ENCODE measurements at places on chromosomes 2 and 18. TPM values are rescaled to one million over a fixed set of nuclear protein-coding genes. Genes with fewer than 3 reads are reported as not detected.

DNA sequence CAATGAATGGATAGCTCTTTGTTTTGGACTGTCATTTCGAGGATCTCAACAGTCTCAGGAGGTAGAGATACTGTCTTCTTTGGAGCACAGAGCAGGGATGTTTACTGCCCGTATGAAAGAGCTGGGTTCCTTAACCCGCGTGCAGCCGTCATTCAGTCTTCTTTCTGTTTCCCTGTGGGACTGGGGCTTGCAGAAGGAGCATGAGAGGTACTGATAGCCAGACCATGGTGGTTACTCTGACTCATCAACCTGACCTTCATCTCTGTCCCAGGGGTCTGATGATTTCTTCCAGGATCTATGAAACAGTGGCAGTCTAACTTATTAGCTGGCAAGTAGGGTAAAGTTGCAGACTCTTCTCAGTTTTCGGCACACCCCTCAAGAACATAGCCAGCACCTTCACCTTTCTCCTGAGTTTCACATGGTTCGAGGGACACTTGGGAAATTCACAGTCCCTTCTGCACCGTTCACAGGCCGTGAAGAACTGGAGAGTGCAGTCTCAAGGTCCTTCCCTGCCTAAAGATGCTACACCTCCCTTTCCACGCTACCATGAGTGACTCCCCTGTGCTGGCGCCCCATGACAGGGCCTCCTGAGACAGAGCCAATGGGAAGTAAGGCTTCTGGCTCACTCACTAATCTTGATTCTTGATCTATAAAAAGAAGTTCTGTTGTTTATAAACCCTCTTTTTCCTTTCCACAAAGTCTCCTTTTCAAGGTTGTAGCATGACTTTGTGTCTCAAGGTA lies 226.2 kb downstream of the MC4R start:
- no peak for DNase-seq

DNA sequence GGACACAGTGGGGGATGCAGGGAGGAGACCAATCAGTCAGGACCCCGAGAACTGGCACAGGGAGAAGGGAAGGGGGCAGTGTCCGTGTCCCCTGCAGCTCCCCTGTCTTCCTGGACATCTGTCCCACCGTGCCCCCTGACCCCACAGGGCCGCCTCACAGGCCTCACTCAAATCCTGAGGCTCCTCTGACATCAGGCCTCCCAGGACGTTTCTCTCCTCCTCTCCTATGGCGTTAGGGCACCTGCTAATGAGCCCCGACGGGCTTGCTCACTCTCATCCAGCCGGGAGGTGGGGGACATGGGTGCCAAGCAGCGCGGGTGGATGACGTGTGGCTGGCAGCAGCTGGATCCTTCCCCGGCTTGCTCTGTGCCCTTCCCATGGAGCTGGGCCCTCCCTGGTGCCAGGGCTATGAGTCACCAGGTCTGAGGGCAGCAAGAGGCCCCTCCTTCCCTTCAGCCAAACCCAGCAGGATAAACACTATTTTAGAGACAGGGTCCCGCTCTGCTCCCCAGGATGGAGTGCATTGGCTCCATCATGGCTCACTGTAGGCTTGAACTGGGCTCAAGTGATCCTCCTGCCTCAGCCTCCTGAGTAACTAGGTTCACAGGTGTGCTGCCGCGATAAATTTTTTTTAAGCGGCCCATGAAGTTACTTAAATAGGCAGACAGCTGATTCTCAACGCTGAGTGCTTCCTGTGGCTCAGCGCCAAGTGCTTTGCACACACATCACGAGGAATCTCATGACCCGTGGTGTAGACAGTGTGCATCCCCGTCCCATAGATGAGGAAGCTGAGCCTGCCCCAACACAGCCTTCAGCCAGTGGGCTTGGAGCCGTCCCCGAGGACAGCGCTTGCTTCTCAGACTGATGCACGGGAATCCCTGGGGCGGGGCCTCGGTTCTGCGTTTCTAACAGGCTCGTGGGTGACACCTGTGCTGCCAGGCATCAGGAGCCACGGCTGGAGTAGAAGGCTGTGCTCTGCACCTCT lies 64.5 kb upstream of the HDAC4 start:
- no peak for DNase-seq

- no peak for DNase-seq
These were observed 52.0 kb downstream of the SLC4A5 start for GRCh38 chr2:74291218-74291544.

GRCh38 chr2:196365923-196366322 lies 194.5 kb upstream of the STK17B start:
- no peak for DNase-seq

GCG gene
- not detected for total RNA-seq

GPR45 gene
- total RNA-seq = not detected

- DNase-seq = no peak
These were observed 23.7 kb downstream of the DDX1 start for GRCh38 chr2:15615301-15615920.

- DNase-seq = no peak
These were observed 556.7 kb downstream of the CMPK2 start for GRCh38 chr2:6308986-6309385.

EPHA4 gene
- 1.3 TPM for total RNA-seq

DNA sequence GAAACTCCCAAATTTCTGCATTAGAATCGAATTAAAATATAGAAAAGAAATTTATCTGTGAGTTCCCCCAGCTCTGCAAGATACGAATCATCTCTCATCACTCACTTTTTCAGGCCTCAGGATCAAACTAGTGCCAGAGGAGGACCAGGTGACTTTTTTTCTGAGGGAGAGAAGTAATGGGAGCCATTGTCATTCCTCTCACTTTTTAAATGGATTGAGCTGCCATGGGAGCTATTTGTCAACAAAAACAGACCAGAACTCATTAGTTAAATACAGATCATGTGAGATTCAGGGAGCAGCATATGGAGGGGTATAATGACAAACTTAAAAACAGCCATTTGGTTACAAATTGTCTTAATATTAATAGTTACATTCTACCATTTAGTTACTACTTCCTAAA lies 594.4 kb downstream of the DPP10 start:
- no peak for DNase-seq

GALNT3 gene
- total RNA-seq = 2.1 TPM

CCL20 gene
- total RNA-seq = 13.1 TPM

CAVIN2 gene
- not detected for total RNA-seq

- DNase-seq = peak; percentile 71
These were observed 28.8 kb upstream of the WDR75 start for GRCh38 chr2:189412330-189412953.

DNA sequence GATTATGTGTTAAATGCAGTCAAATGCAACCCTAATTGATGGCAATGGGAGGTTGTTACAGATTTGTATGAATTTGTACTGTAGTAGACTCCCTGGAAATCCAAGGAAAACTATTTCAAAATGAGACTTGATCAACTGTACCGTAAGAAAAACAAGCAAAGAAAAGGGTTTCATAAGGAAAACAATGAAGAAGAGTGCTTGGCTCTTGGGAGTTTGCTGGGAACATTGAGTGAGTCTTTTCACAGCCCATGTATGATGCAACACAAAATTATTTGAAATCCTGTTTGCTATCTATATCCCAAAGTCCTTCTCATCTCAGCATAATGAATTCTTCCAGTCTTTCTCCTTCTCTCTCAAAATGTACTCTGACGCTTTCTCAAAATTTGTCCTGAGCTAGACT lies 67.0 kb upstream of the OSR1 start:
- no peak for DNase-seq

- no peak for DNase-seq
These were observed 285.4 kb downstream of the ZNF521 start for GRCh38 chr18:25066516-25066915.

SCN7A gene
- total RNA-seq = not detected

GRCh38 chr2:144374163-144374661 lies 145.7 kb downstream of the ZEB2 start:
- DNase-seq = no peak

DNA sequence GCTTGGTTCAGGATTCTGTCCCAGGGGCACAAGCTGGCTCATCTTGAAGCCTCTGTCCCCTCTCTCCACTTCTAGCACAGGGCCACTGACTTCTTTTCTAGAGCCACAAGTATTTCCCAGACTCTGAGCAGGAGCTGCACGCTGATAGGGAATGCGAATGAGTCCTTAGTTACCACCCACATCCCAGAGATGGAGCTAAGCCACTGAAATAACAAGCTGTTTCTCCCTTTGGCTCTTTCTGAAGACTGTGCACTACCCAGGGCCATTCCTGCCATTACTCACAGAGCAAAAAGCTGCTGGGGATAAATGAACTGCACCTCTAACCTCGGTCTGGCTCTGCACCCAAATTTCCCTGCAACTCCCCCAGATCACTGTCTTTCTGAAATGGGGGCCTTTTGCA lies 70.6 kb downstream of the TSN start:
- DNase-seq = no peak

- DNase-seq = no peak
These were observed 278.2 kb downstream of the CALCRL start for GRCh38 chr2:187169864-187170263.

MDH1B gene
- 0.86 TPM for total RNA-seq

SERPINB12 gene
- total RNA-seq = not detected

DNA sequence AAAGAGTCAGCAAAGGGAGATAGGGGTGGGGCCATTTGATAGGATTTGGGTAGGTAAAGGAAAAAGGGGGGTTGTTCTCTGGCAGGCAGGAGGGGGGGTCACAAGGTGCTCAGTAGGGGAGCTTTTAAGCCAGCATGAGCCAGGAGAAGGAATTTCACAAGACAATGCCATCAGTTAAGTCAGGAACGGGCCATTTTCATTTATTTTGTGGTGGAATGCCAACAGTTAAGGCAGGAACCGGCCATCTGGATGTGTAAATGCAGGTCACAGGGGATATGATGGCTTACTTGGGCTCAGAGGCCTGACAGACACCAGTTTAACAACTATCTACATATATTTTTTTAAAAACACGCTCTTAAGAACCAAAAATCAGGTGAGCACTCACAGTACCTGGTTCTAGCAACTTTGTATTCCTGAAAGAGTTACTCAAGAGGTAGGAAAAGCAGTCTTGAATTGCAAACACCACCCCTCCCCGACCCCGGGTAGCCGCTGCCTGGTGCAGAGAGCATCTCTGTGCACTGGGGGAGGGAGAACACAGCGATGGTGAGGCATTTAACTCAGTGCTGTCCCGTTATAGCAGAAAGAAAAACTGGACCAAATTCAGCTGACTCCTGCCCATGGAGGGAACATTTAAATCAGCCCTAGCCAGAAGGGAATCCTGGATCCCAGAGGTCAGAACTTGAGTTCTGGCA lies 414.5 kb upstream of the KLHL29 start:
- DNase-seq = no peak

GRCh38 chr2:166181813-166182154 lies 54.0 kb upstream of the SCN1A start:
- no peak for DNase-seq

C2orf15 gene
- total RNA-seq = 1.4 TPM

GRCh38 chr18:45727068-45727467 lies 3.1 kb downstream of the SLC14A1 start:
- no peak for DNase-seq

GRCh38 chr2:120556911-120557310 lies 178.8 kb upstream of the GLI2 start:
- DNase-seq = no peak

ARHGEF33 gene
- not detected for total RNA-seq

CNDP1 gene
- not detected for total RNA-seq

- DNase-seq = no peak
These were observed 4.8 kb upstream of the EFHD1 start for GRCh38 chr2:232628466-232629128.

DNA sequence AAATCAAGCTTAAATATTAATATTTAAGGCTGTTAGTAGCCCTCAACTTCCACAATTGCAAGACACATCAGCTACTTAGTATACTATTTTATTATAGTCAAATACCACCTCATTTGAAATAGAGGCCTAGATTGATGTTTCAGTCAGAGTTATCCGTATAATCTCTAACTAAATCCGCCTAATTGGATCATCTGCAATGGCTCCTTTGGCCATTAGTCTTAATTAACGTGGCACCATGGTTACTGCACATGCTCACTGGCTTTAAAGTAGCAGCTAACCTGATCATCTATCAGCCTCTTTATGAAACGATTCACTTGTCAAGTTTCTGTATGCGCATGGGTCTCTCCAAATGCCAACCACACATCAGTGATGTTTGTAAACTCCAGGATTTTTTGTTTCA lies 112.3 kb downstream of the COLEC12 start:
- no peak for DNase-seq

GRCh38 chr2:52423111-52423510 lies 1344.5 kb upstream of the CHAC2 start:
- DNase-seq = no peak

CXCR1 gene
- total RNA-seq = not detected

- no peak for DNase-seq
These were observed 154.3 kb downstream of the TTC32 start for GRCh38 chr2:19747310-19748072.

GRCh38 chr2:176412136-176412535 lies 142.9 kb downstream of the MTX2 start:
- no peak for DNase-seq

DNA sequence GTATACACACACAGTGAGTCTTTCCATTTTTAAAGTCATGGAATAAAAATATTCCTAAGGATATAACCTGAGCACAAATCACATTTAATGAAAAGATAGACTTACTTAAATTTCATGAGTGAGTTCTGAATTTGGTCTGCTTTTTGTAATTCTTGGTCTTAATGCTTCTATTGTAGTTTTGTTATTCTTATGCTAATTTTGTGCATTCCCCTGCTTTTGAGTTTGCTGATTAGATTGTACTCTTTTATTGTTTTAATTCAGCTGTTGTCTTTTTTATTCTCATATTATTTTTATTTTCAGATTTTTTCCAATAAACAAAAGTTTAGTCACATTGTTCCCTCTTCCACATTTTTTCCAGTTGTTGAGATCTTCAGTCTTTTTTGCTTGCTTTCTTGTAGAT lies 202.4 kb downstream of the ZNF407 start:
- DNase-seq = no peak

- DNase-seq = no peak
These were observed 18.9 kb downstream of the STON1 start for GRCh38 chr2:48548840-48549239.

All from activated naive CD4-positive, alpha-beta T cell treated with anti-CD3 and anti-CD28 coated beads for 36 hours (primary cell).